Transverse colon (tissue), 4 donors: ENCODE measurements at places on chromosomes 3 and 15. TPM values are rescaled to one million over a fixed set of nuclear protein-coding genes. Genes with fewer than 3 reads are reported as not detected.

DNA sequence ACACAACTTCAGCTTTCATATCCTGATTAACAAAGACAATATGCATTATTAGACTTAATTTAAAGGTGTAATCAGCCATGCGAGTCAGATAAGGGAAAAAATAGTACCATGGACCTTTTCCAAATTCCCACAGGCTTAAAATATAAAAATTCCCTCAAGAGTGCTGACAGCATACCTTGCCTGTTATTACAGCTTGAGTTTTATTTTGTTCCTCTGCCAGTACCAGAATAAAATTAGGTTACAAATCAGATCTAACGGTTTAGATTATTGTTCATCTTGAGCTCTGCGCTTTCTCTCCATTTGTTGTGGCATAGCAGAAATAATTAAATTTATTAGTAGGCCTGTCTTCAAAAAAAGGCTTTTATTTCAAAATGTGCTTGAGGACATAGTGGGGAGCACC, 250.3 kb downstream of the PTPRG start:
- DNase-seq = no peak

GRCh38 chr3:102233881-102234280, 200.9 kb upstream of the ZPLD1 start:
- no peak for DNase-seq

GRCh38 chr3:38998086-38998485, 53.7 kb downstream of the SCN11A start:
- no peak for DNase-seq

GRCh38 chr3:169966951-169967915, 626 bp downstream of the SEC62 start:
- DNase-seq = no peak

FANCD2OS gene
- total RNA-seq = not detected
